ENCODE measurements at places on chromosomes 11 and 22.

- peak; percentile 36 for DNase-seq
Observed at GRCh38 chr11:62393061-62393611, 25.7 kb upstream of the SCGB1A1 start.

DNA sequence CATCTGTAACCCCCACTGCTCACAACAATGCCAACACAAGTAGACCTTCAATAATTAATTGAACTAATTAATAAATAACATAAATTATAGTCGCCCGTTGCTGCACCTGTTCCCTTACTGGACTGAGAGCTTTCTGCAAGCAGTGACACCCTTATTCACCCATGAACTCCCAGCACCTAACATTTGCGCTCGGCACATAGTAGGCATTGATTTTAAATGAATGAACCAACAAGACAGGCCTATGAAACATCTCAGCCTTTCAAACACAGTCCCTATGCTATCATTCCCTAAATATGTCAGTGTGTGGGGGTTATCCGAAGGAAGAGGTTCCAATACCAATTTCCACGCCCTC, 1.1 kb downstream of the THAP12 start:
- DNase-seq = no peak

- DNase-seq = no peak
Observed at GRCh38 chr11:112518371-112518770, 257.7 kb upstream of the PLET1 start.

DNA sequence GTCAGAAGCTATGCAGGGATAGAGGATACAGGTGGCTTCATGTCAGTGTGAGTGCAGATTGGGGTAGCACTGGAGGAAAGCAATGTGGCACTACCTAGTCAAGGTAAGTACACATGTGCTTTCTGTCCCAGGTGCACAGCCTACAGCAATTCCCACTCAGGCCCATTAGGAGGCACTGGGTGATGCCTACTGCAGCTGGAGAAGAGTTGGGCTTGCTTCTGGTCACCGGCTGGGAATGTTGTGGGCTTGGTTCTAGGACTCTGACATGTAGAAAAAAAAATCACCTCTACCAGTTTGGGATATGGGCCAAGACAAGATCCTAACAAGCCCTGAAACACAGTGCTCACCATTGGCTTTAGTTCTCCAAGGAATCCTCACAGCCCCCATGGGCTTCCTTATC, 69.7 kb downstream of the TENM4 start:
- peak; percentile 57 for DNase-seq

GRCh38 chr11:35307221-35307621, 112.1 kb downstream of the SLC1A2 start:
- DNase-seq = no peak

DNA sequence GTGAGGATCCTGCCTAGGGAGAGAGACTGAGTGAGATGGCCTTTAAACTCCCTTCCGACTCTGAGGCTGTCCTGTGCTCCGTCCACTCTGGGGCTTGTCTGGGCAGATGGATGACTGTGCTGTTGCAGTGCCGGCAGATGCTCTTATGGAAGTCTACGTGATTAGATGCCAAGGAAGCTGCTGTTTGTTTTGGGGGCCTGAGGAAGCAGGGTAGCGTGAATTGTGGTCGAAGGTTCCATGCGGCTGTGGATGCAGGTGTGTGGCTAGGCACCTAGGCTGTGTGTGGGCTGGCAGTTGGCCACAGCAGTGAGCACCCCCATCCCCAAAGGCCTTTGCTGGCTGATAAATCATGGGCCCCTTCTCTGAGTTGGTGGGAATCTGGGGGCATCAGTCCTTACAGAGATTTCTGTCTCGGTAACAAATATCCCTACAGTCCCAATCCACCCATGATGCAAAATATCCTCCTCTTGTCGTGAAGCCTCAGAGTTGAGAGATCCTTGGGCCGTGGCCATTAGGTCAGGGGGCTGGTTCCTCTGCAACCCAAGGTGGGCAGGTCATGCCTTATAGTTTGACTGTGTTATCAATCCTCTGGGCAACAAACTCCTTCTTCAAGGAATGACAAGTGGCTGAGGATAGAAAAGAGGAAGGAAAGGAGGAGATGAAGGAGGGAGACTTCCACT, 31.2 kb downstream of the AMPD3 start:
- DNase-seq = no peak

DNA sequence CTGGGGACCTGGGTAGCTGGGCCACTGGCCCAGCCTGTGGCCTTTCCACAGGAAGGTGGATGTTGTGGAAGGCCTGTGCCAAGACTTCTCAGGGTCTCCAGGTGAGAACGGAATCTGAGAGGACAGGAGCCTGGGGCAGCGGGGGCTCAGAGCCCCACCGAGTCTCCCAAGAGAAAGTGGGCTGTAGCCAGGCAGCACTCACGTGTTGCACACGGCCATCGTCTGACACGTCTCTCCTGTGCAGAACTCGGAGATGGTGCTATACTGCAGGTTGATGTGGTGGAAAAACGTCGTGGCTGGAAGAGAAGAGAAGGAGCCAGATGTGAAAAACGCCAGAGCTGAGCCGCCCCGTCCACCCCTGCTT, 6.4 kb downstream of the MOB2 start:
- DNase-seq = no peak

- peak; percentile 91 for DNase-seq
Observed at GRCh38 chr11:74570266-74571061, 21.9 kb upstream of the POLD3 start.

DNA sequence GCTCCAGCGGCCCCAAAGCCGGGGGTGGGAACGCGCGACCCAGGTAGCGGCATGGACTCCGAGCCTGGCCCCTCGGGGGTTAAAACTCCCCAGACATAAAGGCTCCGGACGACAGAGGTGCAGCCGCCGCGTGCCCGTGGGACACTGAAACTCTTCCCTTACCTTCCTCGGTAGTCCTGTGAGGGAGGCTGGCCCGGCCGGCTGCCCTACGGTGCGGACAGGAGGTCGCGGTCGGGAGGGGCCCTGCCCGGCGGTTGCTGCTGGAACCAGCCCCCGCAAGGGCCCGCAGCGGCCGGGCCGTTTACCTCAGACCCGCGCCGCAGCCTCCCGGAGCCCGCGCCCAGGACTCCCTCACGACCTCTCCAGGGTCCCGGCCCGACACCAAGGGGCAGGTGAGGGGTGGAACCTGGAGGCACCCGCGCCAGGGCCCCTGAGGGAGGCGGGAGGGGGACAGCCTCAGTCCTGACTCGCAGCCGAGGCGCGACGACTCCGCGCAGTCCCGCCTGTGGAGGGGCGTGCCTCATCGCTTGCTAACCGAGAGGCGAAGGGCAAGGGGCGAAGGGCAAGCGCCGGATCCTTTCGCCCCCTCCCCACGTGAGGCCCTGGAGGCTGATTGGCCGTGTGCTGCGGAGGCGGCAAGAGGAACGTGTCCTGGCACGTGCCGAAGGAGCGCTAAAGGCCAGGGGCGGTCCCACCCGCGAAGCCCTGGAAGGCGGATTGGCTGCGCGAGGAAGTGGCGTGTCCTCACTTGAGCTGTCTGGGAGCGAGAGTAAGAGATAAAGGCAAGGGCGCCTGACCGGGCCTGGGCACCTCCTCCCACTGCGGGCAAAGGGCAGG, at the start of gene UPB1:
TSS of gene UPB1 (plus strand) at position 805 of the 837 bp plus-strand sequence. CDS start 72 bp downstream, outside the sequence.
- no peak for DNase-seq

GRCh38 chr11:45754261-45754709, 50.7 kb upstream of the SLC35C1 start:
- DNase-seq = no peak

DNA sequence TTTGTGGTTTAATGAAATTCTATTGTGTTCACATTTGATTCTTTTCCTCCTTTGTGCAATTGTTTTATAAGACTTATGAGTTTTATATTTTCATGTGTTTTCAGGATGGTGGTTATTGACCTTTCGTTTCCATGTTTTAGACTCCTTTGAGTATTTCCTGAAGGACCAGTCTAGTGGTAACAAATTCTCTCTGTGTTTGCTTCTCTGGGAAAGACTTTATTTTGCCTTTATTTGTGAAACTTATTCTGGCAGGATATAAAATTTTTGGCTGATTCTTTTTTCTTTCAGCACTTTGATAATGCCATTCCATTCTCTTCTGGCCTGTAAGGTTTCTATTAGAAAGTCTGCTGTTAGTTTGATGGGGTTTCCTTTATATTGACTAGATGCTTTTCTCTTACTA, 83.5 kb downstream of the ACER3 start:
- no peak for DNase-seq

DNA sequence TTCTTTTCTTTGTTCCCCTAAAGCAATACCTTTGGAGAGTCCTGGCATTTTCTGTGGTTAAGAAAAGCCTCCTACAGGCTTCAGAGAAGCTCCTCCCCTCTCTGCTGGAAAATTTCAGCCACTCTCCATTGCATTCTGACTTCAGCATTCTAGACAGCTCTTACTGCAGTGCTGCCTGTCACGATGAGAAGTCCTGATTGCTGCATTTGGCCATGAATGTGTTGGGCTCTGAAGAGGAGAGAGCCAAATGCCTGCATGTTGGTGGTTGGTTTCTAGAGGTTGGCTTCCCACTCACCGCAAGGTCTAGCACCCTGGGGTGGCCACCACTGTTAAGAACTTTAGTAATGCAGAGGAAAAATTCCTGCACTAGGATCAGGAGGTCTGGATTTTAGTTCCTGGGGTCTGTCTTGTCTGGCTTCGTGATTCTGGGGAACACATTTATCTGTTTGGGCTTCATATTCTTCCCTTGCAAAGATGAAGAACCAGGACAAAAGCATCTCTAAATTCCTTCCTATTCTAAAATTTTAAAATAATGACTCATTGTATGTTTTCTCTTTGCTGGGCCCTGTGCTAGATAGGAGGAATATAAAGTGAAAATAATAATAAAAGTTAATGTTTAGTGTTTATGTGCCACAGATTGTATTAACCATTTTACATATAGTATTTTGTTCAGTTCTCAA, 38.1 kb downstream of the COA4 start:
- no peak for DNase-seq

- peak; percentile 72 for DNase-seq
Observed at GRCh38 chr22:44625981-44626687, 75.9 kb upstream of the PRR5 start.

- peak; percentile 87 for DNase-seq
Observed at GRCh38 chr11:64234647-64235379, 429 bp downstream of the VEGFB start.

- no peak for DNase-seq
Observed at GRCh38 chr11:16779436-16779835, 41.0 kb downstream of the C11orf58 start.

GRCh38 chr22:26623984-26624383, 2.2 kb downstream of the CRYBA4 start:
- no peak for DNase-seq
